Kidney (tissue), 22 donors: ENCODE measurements at places on chromosomes 5 and 9.
A peak's percentile ranks its signal among the peaks of the same experiment; 100 is the strongest.

DNA sequence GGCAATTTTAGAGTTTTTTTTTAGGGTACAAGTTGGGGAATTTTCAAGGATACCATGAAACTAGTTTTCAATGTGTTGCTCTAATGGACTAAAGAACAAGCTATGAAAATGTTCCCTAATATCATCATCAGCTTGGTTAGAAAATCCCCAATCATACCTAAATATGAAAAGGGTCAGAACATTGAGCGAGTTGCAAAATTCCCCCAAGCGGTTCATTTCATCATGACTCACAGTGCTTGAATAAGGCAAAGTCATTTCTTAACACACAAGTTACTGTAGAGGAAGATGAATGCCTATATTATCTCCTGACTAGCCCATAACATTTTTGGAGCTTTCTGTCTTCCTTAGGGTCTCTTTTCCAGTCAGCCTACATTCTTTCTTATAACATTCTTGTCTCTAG lies 62.7 kb downstream of the ST8SIA4 start:
- DNase-seq, result no peak

- DNase-seq, result no peak
These were observed 44.6 kb upstream of the TMC1 start for GRCh38 chr9:72476617-72477437.

GRCh38 chr5:13143630-13144029 lies 800.9 kb downstream of the DNAH5 start:
- no peak for DNase-seq

- no peak for DNase-seq
These were observed at the start of gene GPR151 for GRCh38 chr5:146516151-146516475. TSS of gene GPR151 (minus strand) at chr5:146516190. CDS start at chr5:146516113, 77 bp downstream.

GRCh38 chr9:124456341-124457078 lies 6.3 kb downstream of the ADGRD2 start:
- no peak for DNase-seq

- no peak for DNase-seq
These were observed 260.4 kb downstream of the GABRB2 start for GRCh38 chr5:161286066-161286655.

DNA sequence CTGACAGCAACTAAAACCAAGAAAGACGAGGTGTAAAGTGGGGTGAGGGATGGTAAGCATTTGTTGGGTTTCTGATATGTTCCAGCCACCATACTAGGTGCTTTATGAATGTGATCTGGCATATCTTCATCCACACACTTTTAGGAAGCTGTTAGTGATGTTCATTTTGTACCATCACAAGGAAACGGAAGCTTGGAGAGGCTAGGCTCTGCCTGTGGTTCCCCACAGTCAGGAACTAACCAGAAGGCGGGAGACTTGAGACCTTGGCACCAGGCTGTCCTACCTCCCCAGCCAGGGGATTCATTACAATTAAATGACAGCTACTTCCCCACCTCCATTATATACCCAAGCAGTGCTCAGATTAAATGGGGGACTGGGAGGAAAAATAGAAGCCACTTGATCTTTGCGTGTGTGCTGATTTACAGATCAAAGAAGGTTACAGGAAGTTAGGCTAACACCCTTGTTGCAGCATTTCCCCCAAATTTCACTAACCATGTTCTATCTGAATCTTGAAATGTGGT lies 43.0 kb downstream of the SFXN1 start:
- DNase-seq, result no peak

GRCh38 chr9:28014212-28014611 lies 440.9 kb upstream of the C9orf72 start:
- DNase-seq, result no peak

DNA sequence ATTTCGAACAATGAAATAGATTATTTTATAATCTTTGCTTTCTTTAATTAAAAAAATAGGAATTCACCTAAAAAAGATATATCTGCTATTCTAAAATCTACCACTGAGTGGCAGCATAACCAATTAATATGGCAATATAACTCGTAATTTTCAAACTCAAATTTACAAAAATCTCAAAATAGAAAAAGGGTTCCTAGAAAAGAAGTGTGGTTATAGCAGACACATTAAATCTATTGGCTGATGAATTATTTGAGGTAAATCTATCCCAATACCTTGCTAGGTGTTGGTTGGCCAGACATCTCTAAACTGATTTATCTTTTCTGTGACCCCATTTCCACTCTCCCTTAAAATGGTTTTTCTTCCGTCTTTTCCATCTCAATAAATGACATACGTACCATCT lies 30.2 kb upstream of the NRG2 start:
- no peak for DNase-seq

GRCh38 chr5:36397901-36398536 lies 96.3 kb upstream of the RANBP3L start:
- DNase-seq, result no peak

- DNase-seq, result no peak
These were observed 257.5 kb downstream of the GADD45G start for GRCh38 chr9:89862316-89862715.

DNA sequence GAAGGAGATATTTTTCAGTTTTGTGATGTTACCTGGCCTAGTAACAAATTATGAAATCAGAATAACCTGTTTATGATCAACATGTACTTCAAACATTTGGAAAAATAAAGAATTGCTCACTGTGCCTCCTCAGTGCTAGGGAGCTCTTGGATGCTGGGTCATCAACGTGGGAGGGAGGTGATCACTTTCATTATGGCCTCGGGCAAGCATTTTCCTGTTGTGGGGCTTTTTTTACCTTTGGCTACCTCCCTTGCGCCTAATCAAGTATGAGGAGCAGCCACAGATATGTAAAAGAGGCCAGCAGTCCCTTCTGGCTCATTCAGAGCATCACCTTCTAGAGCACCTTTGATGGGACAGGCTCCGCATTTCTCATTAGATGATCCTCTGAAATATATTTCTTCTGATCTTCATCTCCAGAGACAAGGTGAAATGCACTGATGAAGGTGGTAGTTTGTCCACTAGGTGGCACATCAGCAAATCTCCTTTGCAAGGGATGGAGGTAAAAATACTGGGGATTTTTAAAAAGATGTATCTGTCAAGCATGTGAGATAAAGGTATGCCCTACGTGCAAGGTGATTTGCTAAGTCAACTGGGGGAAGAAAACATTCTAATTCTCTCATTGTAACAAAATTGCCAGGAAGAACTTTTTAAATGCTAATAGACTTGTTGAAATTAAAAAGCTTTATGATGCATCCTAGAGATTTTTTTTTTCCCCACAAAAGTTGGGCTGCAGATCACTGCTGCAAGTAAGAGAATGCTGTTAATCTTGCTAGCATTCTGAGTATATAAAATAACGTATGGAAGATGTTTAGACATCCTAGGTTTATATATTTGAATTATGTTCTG lies 218.2 kb downstream of the MAST4 start:
- DNase-seq, result peak; percentile 48

- DNase-seq, result no peak
These were observed 42.9 kb downstream of the GPBP1 start for GRCh38 chr5:57216714-57217113.

GRCh38 chr5:41708604-41708940 lies 161.7 kb downstream of the OXCT1 start:
- no peak for DNase-seq

DNA sequence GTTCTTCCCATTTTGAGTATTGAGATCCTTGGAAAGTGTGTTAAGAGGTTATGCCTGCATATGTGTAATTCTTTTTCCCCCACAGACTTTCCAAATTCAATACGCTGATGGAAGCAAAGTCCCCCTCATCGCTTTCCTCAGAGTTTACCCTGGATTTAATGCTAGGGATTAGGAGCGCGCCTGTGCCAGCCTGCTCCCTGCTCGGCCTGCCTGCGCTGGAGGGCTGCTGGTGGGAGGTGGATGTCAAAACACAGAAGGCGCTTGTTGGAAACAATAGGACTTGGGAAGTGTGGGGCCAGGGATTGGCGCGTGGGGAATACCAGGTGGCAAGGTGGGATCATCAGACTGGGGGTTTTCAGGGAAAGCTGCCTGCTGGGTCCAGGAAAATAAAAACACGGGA lies 39.8 kb upstream of the PTCH1 start:
- no peak for DNase-seq

DNA sequence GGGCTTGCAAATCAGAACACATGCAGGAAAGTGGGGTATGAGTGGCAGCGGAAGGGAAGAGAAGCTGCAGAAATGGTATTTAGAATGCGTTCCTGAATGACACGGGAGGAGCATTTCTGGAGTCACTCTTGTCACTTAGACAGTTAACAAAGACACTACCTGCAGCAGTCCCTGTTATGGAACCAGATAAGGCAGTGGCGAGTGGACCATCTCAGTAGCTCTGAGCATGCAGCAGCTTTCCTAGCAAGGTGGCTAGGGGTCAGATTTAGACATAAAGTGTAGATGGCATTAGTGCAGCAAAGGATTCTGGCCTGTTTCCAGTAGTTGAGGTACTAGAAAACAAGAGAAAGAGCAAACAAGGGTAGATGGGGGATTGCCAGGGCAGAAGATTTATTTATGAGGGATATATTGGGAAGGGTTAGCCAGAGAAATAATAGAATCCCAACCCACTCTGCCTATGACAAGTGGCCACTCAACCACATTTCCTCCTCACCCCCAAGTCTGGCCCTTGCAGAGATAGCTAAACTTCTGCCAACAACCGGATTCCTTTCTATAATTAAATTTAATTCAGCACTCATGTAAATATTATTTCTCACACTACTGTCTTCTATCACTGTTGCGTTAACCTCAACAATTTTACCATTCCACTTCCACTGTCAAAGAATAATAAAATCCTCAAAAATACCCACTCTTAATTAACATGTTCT lies 201.6 kb downstream of the DCP2 start:
- no peak for DNase-seq

- no peak for DNase-seq
These were observed 39.0 kb downstream of the PDE8B start for GRCh38 chr5:77249475-77249874.

GRCh38 chr5:124658867-124659557 lies 87.4 kb downstream of the ZNF608 start:
- no peak for DNase-seq

DNA sequence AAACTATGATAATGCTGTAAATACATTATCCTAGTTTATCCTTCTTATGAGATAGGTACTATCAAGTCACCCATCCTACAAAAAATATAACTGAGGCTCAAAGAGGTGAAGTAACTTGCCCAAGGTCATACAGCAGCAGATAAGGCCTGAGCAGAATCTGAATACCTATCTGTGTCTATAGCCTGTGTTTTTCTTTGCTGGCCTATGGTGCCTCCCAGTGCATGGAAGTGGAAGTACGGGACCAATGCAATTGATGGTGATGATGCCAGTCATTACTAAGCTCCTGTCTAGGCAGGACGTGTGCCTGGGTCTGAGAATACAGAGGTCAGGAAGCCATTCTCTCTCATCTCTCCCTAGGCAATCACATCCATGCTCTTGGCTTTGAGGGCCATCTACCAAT lies 67.8 kb downstream of the FAT2 start:
- peak; percentile 27 for DNase-seq

DNA sequence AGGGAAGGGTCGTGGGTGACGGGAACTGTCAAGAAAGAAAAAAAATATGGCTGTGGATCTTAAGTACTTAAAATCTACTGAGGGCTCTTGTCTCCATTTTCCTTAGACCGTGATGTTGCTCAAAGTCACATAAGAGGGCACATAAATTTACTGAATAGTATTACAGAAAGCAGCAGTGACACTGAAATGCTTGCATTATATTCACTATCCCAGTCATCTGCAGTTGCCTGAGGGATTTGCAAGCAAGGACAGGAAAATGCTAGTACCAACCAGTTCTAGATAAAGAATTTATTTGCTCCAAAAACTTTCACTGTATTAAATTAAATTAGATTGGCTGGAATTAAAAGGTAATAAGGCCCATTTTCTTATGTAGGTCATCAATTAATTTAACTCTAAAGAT lies 106.5 kb upstream of the CCDC152 start:
- DNase-seq, result no peak

GRCh38 chr5:72141440-72142355 lies 34.4 kb downstream of the MAP1B start:
- peak; percentile 71 for DNase-seq

GRCh38 chr5:5347442-5347841 lies 75.0 kb upstream of the ICE1 start:
- no peak for DNase-seq

GRCh38 chr5:141494761-141495452 lies 6.0 kb downstream of the PCDHGC5 start:
- DNase-seq, result peak; percentile 83

DNA sequence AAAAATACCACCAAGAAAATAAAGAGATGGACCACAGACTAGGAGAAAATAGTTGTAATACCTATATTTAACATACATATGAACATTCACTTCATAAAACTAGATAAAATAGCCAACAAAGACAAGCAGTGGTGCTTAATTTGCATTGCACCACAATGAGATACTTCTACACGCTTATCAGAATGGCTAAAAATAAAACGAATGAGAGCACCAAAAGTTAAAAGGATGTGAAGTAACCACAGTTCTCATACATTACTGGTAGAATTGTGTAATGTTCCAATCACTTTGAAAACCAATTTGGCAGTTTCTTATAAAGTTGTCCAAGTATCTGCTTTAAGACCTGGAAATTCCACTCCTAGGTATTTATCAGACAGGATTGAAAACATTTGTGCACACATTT lies 198.9 kb upstream of the SGCD start:
- DNase-seq, result no peak

GRCh38 chr9:106616851-106617345 lies 246.1 kb upstream of the ZNF462 start:
- DNase-seq, result no peak

GRCh38 chr9:123713282-123713681 lies 216.6 kb downstream of the DENND1A start:
- DNase-seq, result no peak

DNA sequence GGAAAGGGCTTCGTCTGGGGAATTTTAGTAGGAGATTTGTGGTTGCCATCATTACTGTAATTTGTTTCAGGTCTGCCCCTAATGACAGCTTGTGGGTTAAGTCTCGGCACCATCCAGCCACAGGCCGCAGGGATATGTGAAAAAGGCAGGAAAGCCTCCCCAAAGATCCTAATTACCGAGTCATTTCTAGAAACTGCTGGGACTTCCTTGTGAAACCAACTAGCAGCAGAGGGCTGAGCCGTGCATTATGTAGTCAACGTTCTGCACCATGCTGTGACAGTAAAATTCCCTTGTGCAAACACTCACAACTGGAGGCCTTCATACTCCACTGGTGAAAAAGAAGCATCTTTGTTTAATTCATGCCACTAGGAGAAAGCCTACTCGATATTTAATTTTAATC lies 230.3 kb downstream of the MPDZ start:
- no peak for DNase-seq

GRCh38 chr9:126327714-126328185 lies 1.1 kb downstream of the MVB12B start:
- peak; percentile 44 for DNase-seq

GRCh38 chr5:169265888-169266287 lies 35.1 kb downstream of the SLIT3 start:
- DNase-seq, result no peak

DNA sequence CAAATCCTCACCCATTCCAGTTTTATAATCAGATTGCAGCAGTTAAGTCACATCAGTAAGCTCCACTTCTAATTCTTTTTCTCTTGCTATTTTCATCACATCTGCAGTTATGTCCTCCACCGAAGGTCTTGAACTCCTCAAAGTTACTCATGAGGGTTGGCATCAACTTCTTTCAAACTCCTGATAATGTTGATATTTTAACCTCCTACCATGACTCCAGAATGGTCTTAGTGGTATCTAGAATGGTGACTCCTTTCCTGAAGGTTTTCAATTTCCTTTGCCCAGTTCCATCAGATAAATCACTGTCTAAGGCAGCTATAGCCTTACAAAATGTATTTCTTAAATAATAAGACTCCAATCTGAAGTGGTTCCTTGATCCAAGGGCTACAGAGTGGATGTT lies 53.8 kb upstream of the EDIL3 start:
- DNase-seq, result no peak
